Stimulated activated CD4-positive, alpha-beta T cell treated with anti-CD3 and anti-CD28 coated beads, Interleukin-4, amount 100 ng/mL, for 48 hours (primary cell): ENCODE measurements at places on chromosomes 7 and 10.

- no peak for DNase-seq
These were observed 48.7 kb downstream of the NAMPT start for GRCh38 chr7:106236065-106236464.

GRCh38 chr7:27890205-27890849 lies 150.4 kb downstream of the TAX1BP1 start:
- DNase-seq: no peak

- DNase-seq: no peak
These were observed 27.3 kb downstream of the GALNT11 start for GRCh38 chr7:152052771-152053170.

GRCh38 chr10:61047081-61047480 lies 103.1 kb upstream of the RHOBTB1 start:
- no peak for DNase-seq

GRCh38 chr10:61835946-61836887 lies 65.3 kb upstream of the ARID5B start:
- no peak for DNase-seq

- no peak for DNase-seq
These were observed 118.9 kb downstream of the OTUD1 start for GRCh38 chr10:23557777-23558176.
